ENCODE measurements at places on chromosomes 3 and 15. TPM values are rescaled to one million over a fixed set of nuclear protein-coding genes. Genes with fewer than 3 reads are reported as not detected.

MTMR10 gene
- 12.0 TPM for total RNA-seq

FGF7 gene
- total RNA-seq: not detected

C3orf85 gene
- not detected for total RNA-seq

DUOXA1 gene
- not detected for total RNA-seq

NEO1 gene
- total RNA-seq: 0.81 TPM

TRAT1 gene
- not detected for total RNA-seq

SLC51B gene
- total RNA-seq: not detected

XCR1 gene
- total RNA-seq: not detected

CCNB2 gene
- 95.2 TPM for total RNA-seq

RCCD1 gene
- total RNA-seq: not detected

PATL2 gene
- not detected for total RNA-seq

RPL4 gene
- total RNA-seq: 10,667 TPM

DBR1 gene
- total RNA-seq: 26.2 TPM

FGD5 gene
- 0.58 TPM for total RNA-seq

ARGFX gene
- total RNA-seq: not detected

SERPINI2 gene
- not detected for total RNA-seq

CCRL2 gene
- total RNA-seq: 3.2 TPM

ALDH1L1 gene
- not detected for total RNA-seq

SSR3 gene
- total RNA-seq: 135 TPM

CCR2 gene
- not detected for total RNA-seq

C3orf22 gene
- not detected for total RNA-seq

CELF6 gene
- total RNA-seq: 0.18 TPM

ZBED2 gene
- total RNA-seq: not detected

DYNLT2B gene
- total RNA-seq: 8.8 TPM

LRRIQ4 gene
- total RNA-seq: not detected

DAPK2 gene
- total RNA-seq: 24.4 TPM

DNA sequence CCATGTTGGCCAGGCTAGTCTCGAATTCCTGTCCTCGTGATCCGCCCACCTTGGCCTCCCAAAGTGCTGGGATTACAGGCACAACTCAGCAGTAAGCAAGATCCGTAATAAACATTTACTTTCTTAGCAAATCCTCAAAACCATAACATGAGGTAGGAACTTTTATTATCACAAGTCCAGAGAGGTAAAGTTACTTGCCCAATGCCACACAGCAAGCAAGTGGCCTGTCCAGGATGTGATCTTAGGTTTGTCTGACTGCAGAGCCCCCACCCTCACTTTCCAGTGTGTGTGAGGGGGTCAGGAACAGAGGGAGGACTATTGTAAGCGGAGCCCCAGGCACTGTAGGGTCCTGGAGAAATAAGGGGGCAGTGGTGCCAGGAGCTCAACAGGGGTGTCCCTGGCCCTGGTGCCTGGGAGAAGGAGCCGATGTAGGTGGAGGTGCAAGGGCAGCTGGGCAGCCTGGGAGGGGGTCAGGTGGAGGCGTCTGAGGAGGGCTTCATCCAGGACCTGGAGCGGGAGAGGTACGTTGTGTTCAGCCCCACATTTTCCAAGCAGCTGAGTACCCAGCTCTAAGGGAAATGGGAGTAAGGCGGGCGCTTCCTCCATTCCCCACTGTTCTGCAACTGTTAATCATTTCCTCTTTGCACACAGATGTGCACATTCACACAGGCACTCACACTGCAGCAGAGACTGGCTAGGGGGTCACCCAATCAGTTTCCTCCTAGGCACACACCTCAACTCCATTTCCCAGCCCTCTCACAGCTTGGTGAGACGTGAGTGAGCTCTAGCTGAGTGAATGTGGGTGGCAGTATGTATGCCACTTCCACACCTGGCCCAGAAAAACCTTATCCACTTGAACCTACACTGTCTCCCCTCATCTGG lies 5.9 kb downstream of the RPUSD3 start:
- DNase-seq: no peak

GRCh38 chr3:126552688-126553283 lies 5.9 kb downstream of the C3orf22 start:
- peak; percentile 67 for DNase-seq

DNA sequence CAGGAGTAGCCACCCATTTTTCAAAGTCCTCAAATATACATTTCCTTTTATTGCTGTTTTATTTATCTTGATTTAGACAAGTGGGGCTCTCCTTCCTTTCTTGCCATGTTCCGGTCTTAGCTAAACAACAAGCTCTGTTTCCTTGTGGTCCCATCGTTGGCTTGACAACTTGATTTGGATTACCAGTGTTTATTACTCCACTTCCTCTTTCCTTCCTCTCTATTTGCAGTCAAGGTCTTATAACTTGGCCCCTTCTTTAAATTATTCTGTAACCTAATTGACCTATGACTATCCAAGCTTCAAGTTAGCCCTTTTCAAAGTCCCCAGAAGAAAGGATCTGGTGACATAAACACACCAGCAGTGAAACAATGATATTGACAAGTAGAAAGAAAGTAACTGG lies 130.6 kb upstream of the STT3B start:
- no peak for DNase-seq

GRCh38 chr3:102156426-102156825 lies 278.4 kb upstream of the ZPLD1 start:
- no peak for DNase-seq

GRCh38 chr15:58564981-58565380 lies 133.2 kb downstream of the LIPC start:
- DNase-seq: no peak

DNA sequence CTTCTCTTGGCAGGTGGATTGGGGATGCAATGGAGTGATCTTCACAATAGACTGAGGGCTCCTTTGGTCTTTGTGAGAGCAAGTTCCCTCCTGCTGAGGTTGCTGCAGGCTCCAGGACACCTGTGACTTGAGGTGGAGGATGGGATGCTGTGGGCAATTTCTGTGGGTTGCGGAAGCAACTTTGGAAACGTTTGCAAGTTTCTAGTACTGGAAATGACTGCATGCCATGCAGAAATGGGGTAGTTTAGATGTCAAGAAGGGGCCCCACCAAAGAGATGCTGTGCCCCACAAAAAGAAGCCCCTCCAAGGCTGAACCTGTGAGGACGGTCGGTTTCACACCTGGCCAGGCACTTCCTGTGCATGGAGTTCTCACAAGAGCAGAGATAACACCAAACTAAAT lies 80.4 kb upstream of the XCR1 start:
- no peak for DNase-seq

- peak; percentile 46 for DNase-seq
Observed at GRCh38 chr3:176920766-176921160, 276.5 kb downstream of the TBL1XR1 start.

- no peak for DNase-seq
Observed at GRCh38 chr3:113034011-113034410, 43.2 kb downstream of the GTPBP8 start.

GRCh38 chr3:16357186-16358121 lies 92.4 kb downstream of the OXNAD1 start:
- DNase-seq: no peak

GRCh38 chr15:59828861-59829260 lies 139.7 kb upstream of the BNIP2 start:
- DNase-seq: no peak

- DNase-seq: peak; percentile 75
Observed at GRCh38 chr3:141412087-141412935, 44.0 kb downstream of the ZBTB38 start.

DNA sequence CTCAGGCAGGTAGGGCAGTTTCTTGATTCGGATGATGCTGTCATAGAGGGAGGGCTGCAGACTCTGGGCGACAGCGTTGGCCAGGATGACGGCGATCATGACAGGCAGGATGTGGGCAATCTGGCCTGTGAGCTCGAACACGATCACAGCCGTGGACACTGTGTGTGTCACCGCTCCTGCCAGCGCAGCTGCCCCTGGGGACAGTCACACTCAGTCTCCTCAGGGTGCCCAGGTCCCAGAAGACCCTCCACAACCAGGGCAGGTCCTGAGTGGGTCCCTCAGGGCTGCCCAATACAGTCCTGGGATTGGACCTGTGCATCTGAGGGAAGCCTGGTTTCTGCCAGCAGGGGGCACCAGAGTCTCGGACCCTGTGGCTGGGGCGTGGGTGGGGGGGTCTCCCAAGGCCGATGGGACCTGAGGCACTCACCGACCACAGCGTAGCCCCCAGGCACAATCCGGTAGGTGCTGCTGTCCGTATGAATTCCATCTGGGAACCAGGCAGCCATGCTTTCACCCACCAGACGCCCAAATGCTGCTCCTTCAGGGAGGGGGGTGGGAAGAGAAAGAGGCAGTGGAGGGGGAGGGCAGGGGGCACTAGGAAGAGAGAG lies 7.2 kb downstream of the CLCN2 start:
- no peak for DNase-seq

- DNase-seq: peak; percentile 38
Observed at GRCh38 chr15:31326875-31327668, 437 bp downstream of the KLF13 start.

DNA sequence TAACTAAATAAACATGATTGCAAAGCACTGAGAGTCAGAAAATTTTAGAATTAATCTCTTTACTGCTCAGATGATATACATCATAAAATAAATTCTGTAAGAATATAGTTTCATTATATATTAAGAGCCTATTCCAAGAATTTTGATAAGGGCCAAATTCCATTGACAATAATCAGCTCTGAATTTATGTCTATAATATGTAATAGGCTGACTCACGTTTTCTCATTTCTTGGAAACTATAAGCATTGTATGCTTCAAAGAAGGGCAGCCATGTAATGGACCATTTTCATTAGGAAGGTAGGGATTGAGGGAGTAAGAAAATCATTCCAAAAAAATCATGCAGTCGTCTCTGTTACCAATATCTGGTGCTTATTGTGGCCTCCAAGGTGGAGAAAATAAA lies 315.9 kb downstream of the ZIC4 start:
- DNase-seq: no peak

DNA sequence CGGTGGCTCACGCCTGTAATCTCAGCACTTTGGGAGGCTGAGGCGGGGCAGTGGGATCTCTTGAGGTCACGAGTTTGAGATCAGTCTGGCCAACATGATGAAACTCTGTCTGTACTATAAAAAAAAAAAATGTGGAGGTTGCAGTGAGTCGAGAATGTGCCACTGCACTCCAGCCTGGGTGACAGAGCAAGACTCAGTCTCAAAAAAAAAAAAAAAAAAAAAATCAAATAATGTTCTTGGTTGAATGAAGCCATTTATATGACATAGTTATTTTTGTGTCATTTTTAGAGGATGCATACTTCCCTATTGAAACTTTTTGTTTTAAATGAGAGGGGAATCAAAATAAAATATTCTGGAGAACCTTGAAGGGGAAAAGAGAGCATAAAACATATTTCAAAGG lies 3.1 kb downstream of the HMCES start:
- no peak for DNase-seq

GRCh38 chr3:118587037-118587741 lies 447.5 kb downstream of the IGSF11 start:
- DNase-seq: no peak

DNA sequence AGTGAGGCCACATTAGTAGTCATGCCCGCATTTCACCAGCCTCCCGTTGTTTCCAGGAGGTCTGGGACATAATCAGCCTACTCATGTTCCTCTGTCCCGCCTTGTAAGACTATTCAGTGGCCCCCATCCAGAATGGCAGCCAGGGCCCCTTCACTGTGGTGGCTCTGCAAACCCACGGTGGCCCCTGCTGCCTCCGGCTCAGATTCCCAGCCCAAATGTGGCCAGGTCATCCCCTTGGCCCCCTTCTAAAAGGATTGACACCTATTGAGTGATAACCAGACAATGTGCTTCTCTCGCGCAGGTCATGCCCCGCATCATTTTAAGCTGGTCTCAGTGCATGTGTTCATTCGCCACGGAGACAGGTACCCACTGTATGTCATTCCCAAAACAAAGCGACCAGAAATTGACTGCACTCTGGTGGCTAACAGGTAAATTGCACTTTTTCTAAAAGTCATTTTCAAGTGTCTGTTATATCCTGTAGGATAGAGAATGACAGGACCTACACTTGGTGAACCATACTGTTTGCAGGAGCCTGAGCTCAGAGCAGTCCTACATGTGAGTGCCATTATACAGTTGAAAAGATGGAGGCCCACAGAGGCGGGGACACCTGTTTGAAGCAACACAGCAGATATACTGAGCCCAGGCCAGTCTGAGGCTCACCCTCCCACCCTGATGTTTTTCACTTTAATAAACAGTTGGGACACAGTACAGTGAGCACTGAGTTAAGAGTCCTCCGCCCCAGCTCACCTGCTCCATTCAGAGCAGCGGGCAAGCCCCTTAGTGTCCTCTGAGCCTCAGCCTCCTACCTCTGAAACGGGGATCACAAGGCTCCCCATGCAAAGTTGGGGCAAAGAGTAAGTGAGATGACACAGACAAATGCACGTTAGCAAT lies 47.7 kb downstream of the PXYLP1 start:
- peak; percentile 66 for DNase-seq

GRCh38 chr15:73948982-73949381 lies 22.7 kb downstream of the LOXL1 start:
- DNase-seq: no peak

GRCh38 chr3:44899683-44900367 lies 25.4 kb downstream of the TGM4 start:
- DNase-seq: no peak

GRCh38 chr3:147914532-147914931 lies 505.4 kb downstream of the ZIC1 start:
- DNase-seq: no peak

GRCh38 chr3:112751061-112751460 lies 95.6 kb downstream of the CD200R1L start:
- DNase-seq: no peak

DNA sequence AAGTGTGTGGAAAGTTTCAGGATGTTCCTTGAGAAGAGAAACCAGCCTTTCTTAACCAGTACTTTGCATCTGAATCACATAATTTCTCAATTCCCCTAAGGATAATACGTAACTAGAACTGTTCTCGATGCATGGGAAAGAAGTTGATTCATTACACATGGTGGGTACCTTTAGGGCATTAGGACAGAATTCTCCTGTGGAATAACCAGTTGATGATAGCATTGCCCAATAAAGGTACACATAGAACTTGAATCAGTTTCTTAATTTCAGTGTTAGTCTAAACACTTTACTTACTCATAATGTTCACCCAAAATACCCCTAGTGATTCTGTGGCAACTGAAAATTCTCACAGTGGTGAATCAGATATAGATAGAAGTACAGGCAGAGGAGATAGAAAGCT lies 1030.9 kb downstream of the ROBO1 start:
- no peak for DNase-seq

- DNase-seq: no peak
Observed at GRCh38 chr15:41480396-41481140, 13.1 kb upstream of the ITPKA start.

DNA sequence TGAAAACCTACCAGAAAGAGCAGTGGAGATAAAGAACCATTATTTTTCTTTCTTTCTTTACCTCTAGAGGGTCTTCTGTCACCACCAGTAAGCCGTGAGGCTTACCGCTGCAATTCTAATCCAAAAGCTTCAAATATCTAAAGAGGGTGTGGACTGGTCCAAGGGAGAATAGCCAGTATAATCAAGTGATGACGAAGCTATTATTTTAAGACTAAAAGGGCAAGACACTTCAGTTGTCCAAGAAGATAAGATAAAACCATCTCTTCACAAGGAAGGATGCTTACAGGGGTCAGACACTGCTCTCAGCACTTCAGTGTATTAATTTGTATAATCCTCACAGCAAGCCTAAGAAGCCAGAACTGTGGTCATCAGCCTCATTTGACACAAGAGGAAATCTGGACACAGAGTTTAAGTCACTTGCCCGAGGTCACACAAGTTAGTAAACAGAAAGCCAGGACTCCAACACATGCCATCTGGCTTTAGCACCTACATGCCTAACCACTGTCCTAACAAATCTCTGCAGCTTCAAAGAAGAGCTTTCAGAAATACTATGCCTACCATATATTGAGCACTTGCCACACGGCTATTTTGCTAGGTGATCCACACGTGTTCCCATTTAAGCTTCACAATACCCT lies 14.6 kb downstream of the HDC start:
- no peak for DNase-seq

- no peak for DNase-seq
Observed at GRCh38 chr3:24605511-24606028, 110.9 kb upstream of the THRB start.

All from G401 (cell line).